ENCODE measurements at places on chromosomes 16 and 17. TPM values are rescaled to one million over a fixed set of nuclear protein-coding genes. Genes with fewer than 3 reads are reported as not detected.

Gene CDRT15L2
- polyA plus RNA-seq, result not detected

Gene TMEM98
- 140 TPM for polyA plus RNA-seq

Gene ALDH3A2
- 32.5 TPM for polyA plus RNA-seq

Gene SLC16A13
- 1.8 TPM for polyA plus RNA-seq

Gene DNAI2
- polyA plus RNA-seq, result 0.56 TPM

Gene CIAO2B
- 309 TPM for polyA plus RNA-seq

Gene KIFC3
- polyA plus RNA-seq, result 78.3 TPM

Gene TRIM16
- polyA plus RNA-seq, result 11.7 TPM

Gene G6PC1
- not detected for polyA plus RNA-seq

Gene CDH5
- 16.9 TPM for polyA plus RNA-seq

Gene HOXB8
- polyA plus RNA-seq, result 65.2 TPM

Gene PABPN1L
- polyA plus RNA-seq, result 0.41 TPM

Gene HOXB4
- 30.3 TPM for polyA plus RNA-seq

Gene OR1A1
- not detected for polyA plus RNA-seq

Gene FBXO31
- 33.4 TPM for polyA plus RNA-seq

Gene KRT17
- 16.0 TPM for polyA plus RNA-seq

Gene CLEC19A
- not detected for polyA plus RNA-seq

Gene OR2C1
- not detected for polyA plus RNA-seq

Gene TMEM235
- 9.8 TPM for polyA plus RNA-seq

Gene BRICD5
- 5.1 TPM for polyA plus RNA-seq

Gene PMFBP1
- 0.41 TPM for polyA plus RNA-seq

Gene LPO
- polyA plus RNA-seq, result 0.20 TPM

Gene MPV17L
- polyA plus RNA-seq, result 2.1 TPM

Gene FBXW10
- polyA plus RNA-seq, result not detected

Gene CCDC154
- polyA plus RNA-seq, result 4.8 TPM

Gene AARSD1
- polyA plus RNA-seq, result 48.3 TPM

Gene FHOD1
- polyA plus RNA-seq, result 5.4 TPM

Gene KREMEN2
- 1.1 TPM for polyA plus RNA-seq

Gene COPZ2
- 7.2 TPM for polyA plus RNA-seq

Gene PYDC1
- polyA plus RNA-seq, result 5.0 TPM

Gene CETP
- polyA plus RNA-seq, result 1.6 TPM

Gene CCDC144A
- 0.44 TPM for polyA plus RNA-seq

Gene TLCD3B
- polyA plus RNA-seq, result 186 TPM

Gene FBXW10B
- polyA plus RNA-seq, result not detected

Gene ATMIN
- 29.1 TPM for polyA plus RNA-seq

Gene ABCC12
- 0.24 TPM for polyA plus RNA-seq

Gene CRYBA1
- polyA plus RNA-seq, result not detected

Gene CASKIN2
- polyA plus RNA-seq, result 29.0 TPM

Gene TUFM
- 286 TPM for polyA plus RNA-seq

Gene DPEP3
- 0.15 TPM for polyA plus RNA-seq

Gene EPX
- not detected for polyA plus RNA-seq

Gene DNAH17
- polyA plus RNA-seq, result 16.1 TPM

Gene PLA2G10
- polyA plus RNA-seq, result not detected

Gene JMJD8
- polyA plus RNA-seq, result 69.1 TPM

Gene BOLA2B
- polyA plus RNA-seq, result 83.9 TPM

Gene SGCA
- polyA plus RNA-seq, result 1.6 TPM

Gene USP32
- 16.6 TPM for polyA plus RNA-seq

Gene ZSCAN10
- polyA plus RNA-seq, result not detected

Gene RNF222
- not detected for polyA plus RNA-seq

Gene HES7
- not detected for polyA plus RNA-seq

Gene SCGB1C2
- polyA plus RNA-seq, result not detected

Gene WDR59
- 24.9 TPM for polyA plus RNA-seq

Gene CDK5R1
- polyA plus RNA-seq, result 71.1 TPM

Gene TBC1D3I
- polyA plus RNA-seq, result not detected

Gene PRAC1
- not detected for polyA plus RNA-seq

Gene NECAB2
- 35.7 TPM for polyA plus RNA-seq

Gene YBX2
- 41.4 TPM for polyA plus RNA-seq

All from brain (organoid and tissue), 16 donors.